Lung microvascular endothelial cell (primary cell): ENCODE measurements at places on chromosomes 13 and 19.
A peak's percentile ranks its signal among the peaks of the same experiment; 100 is the strongest.

DNA sequence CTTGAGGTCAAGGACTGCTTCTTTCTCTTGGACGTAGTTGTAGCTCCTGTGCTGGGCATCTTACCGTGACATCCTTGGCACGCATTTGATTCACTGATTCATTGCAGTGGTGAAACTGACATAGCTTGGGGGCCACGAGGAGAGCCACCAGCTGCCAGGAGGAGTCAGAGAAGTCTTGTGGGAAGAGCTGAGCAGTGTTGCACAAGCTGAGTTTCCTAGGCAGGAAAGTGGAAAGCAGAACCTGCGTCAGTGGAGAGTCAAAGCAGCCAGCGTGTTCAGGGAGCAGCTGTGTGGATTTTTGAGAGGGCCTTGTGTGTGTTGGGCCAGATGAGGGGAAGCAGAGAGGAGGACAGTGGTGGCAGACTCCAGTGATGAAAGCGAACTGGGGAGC lies 5.3 kb upstream of the GPR183 start:
- DNase-seq: no peak

DNA sequence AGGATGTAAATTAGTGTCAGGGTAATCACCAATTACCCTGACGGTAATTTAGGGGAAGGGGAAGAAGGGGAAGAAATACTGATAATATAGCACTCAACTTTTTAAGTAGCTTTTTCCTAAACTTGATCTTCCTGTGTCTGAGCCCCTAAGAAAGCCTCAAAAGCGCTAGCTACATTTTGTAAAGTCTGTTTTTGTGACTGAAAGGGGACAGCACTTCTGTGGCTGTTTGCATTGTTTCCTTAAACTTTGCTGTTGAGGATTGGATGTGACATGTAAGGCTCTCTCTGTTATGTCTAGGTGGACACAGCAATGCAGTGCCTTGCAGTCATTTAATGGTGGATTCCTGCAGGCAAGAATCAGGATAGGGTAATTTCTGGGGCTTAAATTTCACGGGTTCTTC lies 42.8 kb downstream of the SPATA13 start:
- no peak for DNase-seq

DNA sequence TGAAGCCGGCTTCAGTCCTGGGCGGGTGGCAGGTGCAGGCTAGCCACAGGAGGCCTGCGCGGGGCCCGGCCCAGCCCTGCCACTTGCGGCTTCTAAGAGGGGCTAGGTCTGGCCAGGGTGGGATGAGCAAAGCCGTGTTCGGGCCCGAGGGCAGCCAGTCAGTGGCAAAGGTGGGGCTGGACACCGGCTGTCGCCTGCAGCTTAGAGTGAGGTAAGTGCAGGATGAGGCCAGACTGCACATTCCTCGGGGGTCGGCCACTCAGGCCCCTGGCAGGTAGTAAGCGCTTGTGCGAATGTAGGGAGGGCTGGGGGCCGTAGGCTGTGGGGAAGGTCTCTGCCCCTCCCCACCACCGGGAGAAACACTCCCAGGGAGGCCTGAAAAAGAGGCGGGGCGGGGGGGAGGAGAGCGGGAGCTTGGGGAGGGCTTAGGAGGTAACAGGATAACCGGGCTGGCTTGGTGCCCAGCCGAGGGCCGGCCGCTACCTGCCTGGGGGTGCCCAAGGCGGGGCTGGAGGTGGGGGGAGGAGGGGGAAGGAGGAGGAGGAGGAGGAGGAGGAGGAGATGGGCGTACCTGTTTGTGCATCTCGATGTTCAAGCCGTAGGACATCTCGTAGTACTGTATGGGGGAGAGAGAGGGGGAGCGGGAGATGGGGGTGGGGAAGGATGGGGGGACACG lies 6.4 kb downstream of the TLE5 start:
- DNase-seq: no peak

GRCh38 chr13:48595431-48596429 lies 58.0 kb upstream of the CYSLTR2 start:
- peak; percentile 86 for DNase-seq

GRCh38 chr13:72960541-72960940 lies 98.3 kb upstream of the KLF5 start:
- no peak for DNase-seq

- no peak for DNase-seq
Measured at GRCh38 chr13:75422028-75422427, 59.9 kb downstream of the TBC1D4 start.

DNA sequence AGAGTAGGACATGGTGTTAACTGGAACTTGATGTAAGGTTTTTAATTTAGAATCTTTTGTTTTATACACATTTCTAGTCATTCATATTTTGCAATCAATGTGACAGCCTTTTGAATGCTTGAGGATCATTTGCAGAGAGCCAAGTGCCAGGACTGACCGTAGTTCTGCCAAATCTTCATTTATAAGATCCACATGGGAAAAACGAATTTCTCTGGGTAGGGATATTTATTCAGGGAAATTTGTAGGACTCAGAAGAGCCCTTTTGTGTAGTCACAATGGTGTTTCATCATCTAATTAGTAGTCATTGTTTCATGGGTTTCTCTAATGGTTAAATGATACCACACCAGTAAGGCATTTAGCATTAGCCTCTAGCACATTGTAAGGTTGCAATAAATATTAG lies 161.1 kb downstream of the LMO7 start:
- DNase-seq: no peak

DNA sequence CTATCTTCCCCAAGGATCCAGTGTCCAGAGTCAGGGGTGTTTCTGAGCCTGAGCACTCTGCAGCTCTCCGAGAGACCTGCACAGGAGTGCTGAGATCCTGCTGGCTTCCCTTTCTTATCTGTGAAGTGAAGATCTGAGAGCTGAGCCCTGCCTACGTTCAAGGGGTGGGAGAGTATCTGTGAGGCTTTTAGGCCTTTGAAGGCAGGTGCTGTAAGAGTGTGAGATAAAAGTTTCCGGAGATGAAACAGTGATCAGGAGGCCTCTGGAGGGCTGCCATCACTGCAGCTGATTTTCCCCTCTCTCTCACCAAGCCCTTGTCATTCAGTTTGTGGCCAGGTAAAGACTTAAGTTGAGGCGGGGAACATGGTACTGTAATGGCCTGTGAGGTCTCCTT lies 83.1 kb downstream of the AKAP11 start:
- no peak for DNase-seq

GRCh38 chr19:34501339-34502320 lies 20.1 kb downstream of the WTIP start:
- DNase-seq: peak; percentile 94

DNA sequence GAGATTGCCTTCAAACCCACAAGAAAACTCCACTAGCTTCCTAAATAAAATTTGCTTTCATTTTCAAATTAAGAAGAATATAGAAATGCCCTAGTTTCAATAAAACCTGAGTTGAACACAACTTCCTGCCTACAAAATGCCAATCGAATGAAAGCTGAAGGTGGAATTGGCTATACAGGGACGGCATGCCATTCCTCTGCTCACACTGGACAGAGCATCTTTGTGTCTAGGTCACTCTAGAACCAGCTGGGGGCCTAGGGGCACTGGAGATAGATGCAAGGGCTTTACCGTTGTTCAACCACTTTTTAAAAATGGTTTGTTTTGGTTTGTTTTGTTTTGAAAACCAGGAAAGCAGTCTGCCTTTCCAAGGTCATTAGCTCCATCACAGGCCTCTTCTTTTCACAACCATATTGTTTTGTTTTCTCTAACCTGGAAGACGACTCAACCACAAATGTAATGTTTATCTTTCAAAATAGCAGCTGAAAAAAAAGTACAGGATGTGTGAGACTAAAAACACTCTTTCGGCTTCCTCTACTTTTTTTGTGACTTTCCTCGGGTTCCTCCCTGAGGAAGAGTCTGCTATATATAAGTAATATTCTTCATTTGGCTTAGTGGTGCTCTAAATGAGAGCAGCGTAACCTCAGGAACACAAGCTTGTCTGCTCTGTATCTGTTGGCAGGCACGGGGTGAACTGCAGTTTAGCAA lies 11.9 kb upstream of the ITM2B start:
- DNase-seq: peak; percentile 43

- DNase-seq: no peak
Measured at GRCh38 chr13:84705982-84706710, 823.9 kb upstream of the SLITRK1 start.

GRCh38 chr19:19719798-19720197 lies 13.1 kb downstream of the ZNF14 start:
- DNase-seq: no peak

DNA sequence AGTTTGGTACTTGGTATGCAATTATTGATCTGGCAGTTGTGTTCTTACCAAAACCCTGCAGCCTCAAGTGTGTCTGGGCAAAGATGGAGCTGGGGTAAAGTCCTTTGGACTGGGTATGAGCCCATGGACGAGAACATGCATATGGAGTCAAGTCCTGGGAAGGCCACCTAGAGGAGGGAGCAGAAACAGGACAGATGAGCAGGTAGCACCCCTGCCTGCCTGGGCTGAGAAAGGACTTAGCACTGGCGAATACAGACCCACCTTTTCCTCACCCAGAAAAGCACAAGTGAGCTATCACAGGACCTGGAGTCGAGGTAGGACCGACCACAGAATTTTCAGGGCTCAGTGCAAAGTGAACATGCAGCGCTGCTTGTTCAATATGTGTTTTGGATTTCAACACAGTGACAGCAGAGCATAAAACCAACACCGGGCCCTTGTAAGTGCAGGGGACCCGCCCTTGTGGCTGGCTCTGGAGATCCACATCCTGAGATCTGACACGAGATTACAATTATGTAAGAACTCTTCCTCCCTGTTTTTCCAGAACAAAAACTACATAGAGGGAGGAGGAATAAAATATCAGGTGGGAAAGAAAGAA lies 25.9 kb downstream of the IGFL2 start:
- no peak for DNase-seq

DNA sequence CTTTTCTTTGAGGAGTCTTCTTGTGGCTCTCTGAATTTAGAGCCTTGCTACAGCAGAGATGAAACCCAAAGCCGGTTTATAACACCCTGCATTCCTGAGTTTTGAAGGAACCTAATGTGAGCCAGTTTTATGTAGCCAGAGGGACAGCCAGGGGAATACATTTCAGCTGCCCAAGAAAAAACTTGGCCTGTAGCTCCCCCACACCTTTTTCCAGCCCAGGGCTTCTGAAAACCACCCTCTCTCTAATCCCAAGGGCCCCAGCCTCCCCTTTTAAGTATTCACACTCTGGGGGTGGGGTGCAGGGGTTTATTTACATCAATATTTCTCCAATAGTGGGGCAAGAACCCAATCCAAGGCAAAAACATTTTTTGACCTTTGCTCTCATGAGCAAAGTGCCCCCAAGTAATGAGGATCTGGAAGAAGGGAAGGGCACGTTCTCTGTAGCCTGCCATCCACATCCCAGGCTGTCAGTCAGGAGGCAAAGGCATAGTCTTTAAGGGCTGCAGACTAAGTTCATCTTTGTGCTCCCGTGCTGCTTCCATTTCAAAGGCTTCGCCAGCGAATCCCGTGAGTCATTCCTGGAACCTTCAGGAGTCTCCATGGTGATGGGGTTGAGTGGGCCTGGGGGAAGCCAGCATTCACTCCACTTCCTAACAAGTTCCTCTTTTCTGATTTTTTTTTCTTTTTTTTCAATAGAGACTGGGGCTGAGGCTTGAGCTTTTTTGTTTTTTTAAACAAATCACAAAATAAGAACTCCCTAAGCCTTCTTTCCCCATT lies 33.2 kb upstream of the MEDAG start:
- peak; percentile 87 for DNase-seq

- DNase-seq: no peak
Measured at GRCh38 chr13:30798776-30799355, 63.5 kb downstream of the ALOX5AP start.

DNA sequence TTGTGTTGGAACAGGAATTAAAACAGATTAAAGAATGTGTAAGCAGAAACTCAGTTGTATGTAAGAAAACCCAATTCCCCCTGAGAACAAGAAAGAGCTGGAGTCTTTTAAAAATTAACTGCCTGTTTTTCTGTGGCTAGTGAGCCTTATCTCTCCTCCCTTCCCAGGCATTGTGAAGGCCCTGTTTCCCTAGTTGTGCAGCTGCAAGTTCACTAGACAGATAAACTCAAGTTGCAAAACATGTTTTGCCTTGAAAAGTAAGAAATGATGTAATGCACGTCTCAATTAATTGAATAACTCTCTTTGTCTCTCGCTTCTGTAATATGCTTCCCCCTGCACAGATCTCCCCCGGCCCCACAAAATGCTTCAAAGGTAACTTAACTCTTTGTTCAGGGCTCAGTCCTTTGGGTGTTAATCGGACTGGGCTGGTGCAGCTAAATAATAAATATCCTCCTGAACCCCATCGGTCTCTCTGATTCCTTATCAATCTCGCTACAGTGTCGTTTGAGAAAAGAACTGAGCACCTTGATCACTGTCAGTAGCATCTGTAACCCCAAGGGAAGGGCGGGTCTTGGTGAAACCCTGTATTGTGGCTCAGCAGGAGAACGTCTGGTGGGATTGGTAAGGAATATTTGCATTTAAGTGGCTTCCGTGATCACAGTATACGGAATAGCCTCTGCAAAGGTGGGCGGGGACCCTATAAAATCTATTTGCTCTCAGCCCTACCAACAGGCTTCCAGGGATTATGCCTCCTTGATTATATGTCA lies 1.6 kb upstream of the ZNF556 start:
- DNase-seq: no peak

DNA sequence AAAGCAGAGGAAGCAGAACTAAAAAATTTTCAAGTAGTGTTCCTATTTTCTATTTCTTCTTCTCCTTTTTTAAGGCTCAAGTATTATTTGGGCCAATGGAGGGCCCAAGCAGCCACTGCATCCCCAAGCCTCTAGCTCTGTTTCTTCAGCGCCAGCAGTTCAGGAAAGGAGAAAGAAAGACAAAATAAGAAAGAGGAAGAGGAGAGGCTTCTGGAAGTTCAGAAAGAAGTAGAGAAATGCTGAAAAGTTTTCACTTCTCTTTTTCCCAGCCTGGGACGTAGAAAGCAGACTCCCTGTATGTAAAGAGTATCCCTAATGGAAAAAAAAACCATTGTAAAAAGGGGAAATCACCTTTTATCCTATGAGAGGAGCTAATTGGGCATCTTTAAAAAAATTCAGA lies 165.5 kb upstream of the KLF12 start:
- DNase-seq: no peak

DNA sequence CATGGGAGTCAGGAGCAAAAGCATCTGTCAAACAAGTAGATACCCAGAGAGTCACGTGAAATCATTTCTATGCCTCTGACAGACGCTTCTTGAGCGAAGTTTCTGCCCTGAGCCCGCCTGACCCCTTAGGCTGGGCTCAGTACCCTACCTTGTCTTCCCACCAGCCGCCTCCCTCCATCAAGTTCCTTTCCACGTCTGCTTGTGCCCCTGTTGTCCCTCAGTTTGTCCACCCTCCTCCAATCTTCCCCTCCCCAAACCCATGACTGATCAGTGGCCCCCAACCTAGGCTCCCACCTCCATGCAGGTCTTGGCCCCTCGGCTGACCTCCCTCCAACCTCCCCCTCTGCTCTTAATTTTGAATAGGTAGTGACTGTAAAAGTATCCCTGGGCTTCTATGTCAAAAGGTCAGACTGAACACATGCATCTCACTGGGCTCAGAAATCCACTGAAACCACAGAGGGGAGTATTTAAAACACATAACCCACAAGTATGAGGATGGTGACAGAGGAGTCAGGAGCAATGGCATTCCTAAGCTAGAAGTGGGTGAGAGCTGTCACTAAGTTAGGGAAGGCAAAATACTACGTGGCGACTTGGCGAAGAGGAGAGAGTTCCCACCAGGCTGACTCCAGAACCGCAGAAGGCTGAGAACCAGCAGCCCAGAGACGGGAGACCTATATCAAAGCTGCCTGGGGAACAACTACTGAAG lies 1.7 kb upstream of the ZNF446 start:
- no peak for DNase-seq
